Smooth muscle cell of the pulmonary artery (primary cell): ENCODE measurements at places on chromosomes 4 and X. TPM values are rescaled to one million over a fixed set of nuclear protein-coding genes. Genes with fewer than 3 reads are reported as not detected.

RIPPLY1 gene
- not detected in 2 replicates for total RNA-seq

SSX3 gene
- total RNA-seq: not detected in 2 replicates

PRKX gene
- total RNA-seq: 11.3 and 14.3 TPM in 2 replicates

SAGE1 gene
- not detected in 2 replicates for total RNA-seq

GAGE12G gene
- total RNA-seq: not detected in 2 replicates

ART3 gene
- total RNA-seq: not detected in 2 replicates

LINC00632 gene
- 9.7 and 13.3 TPM in 2 replicates for total RNA-seq

TMSB15C gene
- 1.3 and 1.7 TPM in 2 replicates for total RNA-seq

FREM3 gene
- total RNA-seq: 0.03 and 0.07 TPM in 2 replicates
